Mesenteric fat pad (tissue), 1 donor: ENCODE measurements at places on chromosomes 7 and 10.

DNA sequence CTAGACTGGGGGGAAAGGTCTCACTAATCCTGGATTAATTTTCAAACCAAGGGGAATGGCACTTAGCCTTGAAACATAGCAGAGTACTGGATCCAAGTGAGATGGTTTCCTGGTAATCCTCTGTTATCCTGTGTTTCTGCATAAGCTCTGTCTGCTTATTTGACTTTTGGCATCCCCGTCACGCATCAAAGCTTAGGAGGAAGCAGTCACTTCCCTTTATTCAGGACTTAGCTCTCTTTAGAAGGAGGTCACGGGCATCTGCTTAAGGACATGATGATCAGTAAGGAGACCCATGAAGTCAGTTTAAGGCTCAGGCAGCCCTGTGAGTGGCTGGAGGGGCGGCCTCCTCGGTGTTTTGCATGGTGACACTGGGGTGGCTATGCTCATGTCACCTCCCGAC is 30.0 kb downstream of the TSPAN15 start:
- no peak for DNase-seq

DNA sequence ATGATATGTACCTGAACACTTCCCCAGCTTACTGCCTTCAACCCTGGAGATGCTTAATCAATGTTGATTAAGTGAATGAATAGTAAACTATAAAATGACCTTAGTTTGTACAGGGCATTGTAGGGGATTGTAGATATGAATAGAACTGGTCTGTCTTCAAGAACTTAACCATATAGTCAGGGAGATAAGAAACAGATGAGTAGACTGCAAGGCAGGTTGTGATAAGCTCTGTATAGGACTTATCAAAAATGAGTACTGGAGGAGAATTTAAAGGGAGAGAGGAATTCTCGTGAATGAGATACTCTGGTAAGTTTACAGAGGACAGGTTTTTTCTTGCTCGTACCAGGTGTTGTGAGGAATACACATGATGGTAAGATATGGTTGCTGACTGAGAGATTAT is 27.6 kb downstream of the SGPL1 start:
- no peak for DNase-seq

DNA sequence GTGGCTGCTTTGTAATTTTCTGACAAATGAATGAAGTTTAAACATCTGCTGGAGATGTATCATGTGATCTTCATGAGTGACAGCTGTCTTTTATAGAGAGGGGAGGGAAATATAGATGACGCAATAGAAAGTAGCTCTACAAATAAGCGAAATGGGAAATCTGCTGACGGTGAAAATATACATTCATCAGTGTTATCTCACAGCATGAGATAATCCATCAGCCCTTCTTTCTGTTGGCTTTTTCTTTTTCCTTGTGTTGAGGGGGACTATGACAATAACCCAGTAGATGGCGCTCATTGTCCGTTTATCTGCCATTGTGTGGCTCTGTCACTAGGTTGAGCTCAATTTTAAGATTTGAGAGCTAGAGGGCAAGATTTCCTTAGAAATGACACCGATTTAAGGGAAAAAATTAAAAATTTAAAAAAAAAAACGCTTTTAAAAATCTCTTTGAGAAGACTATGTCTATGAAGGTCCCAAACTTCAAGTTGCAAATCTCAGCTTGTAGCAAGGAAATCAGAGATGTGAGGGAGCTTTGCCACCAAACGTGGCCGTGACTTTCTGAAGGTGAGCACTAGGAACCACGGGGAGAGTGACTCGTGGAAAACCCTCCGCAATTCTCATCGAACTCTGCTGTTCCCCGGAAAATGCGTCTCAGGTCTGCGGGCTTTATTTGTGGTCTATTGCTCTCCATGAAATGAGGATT is 114.6 kb upstream of the SFMBT2 start:
- no peak for DNase-seq

GRCh38 chr7:90412458-90413184 is 9.4 kb downstream of the CLDN12 start:
- no peak for DNase-seq

DNA sequence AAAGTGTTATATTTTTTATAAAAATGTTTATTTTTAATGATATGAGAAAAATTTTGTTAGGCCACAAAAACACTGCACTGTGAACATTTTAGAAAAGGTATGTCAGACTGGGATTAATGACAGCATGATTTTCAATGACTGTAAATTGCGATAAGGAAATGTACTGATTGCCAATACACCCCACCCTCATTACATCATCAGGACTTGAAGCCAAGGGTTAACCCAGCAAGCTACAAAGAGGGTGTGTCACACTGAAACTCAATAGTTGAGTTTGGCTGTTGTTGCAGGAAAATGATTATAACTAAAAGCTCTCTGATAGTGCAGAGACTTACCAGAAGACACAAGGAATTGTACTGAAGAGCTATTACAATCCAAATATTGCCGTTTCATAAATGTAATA is 64.8 kb upstream of the CAPZA2 start:
- DNase-seq = no peak

GRCh38 chr7:30971840-30972563 is 8.2 kb downstream of the GHRHR start:
- peak; percentile 81 for DNase-seq

- no peak for DNase-seq
Observed at GRCh38 chr10:119029613-119030420, at the start of gene NANOS1. Gene NANOS1, plus strand, starts transcription at chr10:119029714. Its CDS starts 88 bp downstream, at chr10:119029802.
